GM04504 (cell line): ENCODE measurements at places on chromosomes 7 and 10.

DNA sequence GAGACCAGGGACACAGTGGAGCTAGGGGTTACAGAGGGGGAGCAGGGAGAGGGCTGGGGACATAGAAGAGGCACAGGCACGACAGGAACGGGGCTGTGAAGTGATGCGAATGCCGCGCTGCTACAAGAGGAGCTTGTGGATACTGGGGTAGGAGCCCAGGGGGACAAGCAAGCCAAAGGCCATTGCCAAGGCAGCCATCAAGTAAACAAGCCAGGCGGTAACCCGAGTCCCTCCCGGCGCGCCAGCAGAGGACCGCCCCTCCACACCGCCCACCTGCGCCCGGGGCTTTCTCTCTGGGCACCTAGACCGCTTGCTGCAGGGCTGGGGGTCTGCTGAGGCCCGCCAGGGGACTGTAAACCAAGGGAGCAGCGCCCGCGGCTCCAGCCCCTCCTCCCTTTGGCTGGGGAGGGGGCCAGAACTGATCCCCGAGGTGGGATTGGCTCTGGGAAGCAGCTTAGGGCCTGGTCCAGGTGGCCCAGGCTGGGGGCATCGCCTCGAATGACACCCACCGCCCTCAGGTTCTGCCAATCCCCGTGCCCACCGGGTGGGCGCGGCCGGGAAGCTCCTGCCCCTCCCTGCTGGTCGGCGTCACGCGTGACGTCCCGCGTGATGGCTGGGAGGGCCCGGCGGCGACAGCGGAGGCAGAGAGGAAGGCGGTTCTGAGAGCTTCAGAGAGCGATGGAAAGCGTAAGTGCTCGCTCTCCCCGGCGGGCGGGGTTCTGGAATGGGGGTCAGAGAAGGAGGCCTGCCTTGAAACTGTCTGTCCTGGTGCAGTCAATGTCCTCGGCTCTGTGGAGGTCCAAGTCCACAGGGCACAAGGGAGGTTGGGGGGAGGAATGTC, 982 bp downstream of the SFXN3 start:
- no peak for DNase-seq

- DNase-seq = no peak
Measured at GRCh38 chr10:113060201-113061053, 110.4 kb downstream of the TCF7L2 start.

GRCh38 chr7:84568781-84569180, 374.2 kb upstream of the SEMA3A start:
- no peak for DNase-seq

- DNase-seq = no peak
Measured at GRCh38 chr10:105149371-105149891, 508.3 kb downstream of the SORCS3 start.

- DNase-seq = no peak
Measured at GRCh38 chr10:70786799-70787415, 1.7 kb upstream of the TBATA start.

DNA sequence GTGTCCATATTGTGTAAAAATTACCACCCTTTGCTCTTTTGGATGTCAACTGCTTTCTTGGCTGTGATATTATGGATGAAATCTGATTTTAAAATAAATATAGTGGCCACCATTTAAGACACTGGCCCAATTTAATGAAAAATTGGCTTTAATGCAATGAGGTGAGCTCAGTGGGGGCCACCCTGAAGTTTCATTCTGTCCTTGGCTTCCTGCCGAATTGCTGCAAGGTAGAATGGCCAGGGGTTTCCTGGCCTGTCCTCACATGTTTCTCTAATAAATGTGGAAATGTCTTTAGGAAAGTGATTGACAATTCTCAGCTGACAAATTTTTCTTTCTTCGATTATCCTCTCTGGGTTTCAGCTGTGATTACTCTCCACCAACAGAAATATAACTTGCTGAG, 36.0 kb downstream of the DYNC1I1 start:
- DNase-seq = no peak

DNA sequence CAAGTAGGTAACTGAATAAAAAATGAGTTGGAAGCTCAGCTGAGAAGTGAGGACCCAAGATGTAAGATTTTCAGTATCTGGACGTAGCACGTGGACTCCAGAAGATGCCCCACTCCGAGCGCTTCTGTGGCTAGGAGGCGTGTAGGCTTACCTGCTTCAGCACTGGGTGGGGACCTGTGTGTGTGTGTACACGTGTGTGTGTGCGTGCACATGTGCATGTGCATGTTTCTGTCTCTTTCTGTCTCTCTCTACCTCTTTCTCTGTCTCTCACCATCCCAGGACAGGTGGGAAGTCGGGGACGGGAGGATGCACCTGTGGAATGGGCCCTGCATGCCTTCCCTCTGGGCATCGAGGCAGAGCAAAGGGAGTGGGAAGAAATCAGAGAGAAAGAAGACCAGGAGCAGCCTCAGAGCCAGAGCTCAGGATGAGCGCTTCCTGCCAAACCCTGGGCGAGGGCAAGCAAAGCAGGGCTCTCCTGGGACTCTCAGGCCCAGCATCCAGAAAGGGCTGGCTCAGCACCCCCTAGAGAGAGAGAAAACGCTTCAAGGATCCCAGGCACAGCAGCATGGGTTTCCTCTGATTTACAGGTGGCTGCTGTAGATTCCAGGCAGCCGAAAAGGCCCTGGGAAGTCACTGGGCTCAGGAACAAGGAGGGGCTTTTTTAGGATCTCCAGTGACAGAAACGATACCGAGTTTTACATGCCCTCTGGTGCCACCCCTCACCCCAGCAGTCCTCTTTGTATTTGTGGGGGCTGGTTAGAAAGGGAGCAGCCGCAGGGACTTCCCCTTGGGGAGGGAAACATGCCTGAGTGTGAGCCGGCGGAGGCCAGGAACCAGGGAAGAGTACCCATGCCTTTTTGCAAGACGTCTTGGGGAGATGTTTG, 28.5 kb downstream of the CXCL12 start:
- DNase-seq = no peak
